Activated T-helper 1 cell treated with Interleukin-2 at 50 U/mL for 16 hours (primary cell): ENCODE measurements at places on chromosomes 16 and 17.

GRCh38 chr17:14080847-14081251 lies 11.5 kb downstream of the COX10 start:
- DNase-seq: no peak

DNA sequence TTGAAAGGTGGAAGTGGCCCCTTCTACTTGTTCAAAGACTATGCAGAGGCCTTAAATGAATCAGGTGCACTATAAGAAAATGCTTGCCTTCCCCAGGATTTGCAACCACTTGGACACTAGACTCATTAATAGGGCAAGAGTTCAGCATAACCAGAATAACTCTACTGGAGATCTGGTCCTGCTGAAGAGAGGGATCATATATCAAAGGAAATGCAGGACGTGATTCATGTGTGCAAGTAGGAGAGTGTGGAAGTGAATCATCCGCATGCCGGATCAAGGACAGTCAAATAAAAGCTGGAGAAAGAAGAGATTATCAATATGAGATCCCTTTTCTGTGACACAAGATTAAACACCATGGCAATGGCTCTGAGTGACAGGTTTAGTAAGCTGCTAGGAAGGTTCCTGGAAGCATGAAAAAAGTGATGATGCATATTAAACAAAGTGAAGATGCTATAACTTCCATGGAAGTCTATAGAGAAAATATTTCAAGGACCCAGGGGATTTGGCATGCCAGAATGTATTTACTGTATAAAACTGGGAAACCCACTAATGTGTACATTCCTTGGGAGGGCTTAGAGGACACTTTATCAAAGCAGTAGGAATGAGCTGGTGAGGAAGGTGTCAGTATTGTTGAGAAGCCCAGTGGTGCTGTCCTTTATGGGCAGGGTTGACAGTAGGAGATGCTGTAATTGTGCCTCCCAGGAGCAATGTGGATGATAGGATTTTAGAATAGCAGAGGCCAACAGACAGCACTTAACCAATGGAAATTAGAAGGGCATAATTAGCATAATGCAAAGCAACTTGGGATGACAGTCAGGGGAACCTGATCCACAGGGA lies 133.1 kb downstream of the ABCA8 start:
- no peak for DNase-seq

DNA sequence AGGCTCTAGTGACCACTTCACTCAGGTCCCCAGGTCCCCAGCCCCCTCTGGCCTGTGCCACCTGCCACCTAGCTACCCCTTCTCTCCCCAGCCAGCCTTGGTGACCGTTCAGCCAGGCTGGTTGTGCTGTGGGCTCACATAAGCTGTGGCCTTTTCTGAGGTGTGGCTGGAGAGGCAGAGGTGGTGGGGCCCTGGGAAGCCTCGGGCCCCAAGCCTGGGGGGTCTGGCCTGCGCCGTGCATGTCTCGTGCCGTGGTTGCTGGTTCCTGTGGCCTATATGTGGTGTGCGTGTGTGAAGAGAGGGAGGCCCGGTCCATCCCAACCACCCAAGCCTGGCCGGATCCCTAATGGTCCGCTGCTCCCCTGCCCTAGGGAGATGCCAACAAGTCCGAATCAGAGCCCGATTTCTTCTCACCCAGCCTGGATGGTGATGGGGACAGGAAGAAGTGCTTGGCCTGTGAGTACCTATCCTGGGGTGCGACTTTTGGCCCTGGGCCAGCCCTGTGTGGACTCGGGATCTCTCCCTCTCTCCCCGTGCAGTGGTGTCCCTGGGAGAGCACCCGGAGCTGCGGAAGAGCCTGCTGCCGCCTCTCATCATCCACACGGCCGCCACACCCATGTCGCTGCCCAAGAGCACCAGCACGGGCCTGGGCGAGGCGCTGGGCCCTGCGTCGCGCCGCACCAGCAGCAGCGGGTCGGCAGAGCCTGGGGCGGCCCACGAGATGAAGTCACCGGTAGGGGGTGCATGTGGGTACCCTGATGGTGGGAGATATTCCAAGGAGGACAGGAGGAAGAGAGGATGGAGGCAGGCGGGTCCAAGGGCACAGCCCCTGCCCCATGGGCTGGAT lies 35.9 kb downstream of the CACNA1G start:
- DNase-seq: no peak

DNA sequence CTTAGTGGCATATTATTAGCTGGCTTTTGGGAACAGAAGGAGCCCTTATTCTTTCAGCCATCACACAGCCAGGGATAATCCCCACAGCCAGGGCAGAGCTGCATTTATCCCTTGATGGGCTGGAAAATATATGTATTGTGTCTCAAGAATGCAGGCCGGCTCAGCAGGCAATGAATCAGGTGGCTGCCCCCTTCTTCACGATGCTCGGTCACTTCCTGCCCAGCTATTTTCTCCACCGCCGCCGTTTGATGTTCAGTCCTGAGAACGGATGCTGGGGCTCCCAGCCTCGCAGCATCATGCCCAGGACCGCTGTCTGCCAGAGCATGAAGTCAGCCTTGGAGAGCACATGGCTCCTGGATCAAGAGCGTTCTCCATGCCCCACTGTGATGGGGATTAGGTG lies 4.3 kb upstream of the MYH3 start:
- DNase-seq: no peak

DNA sequence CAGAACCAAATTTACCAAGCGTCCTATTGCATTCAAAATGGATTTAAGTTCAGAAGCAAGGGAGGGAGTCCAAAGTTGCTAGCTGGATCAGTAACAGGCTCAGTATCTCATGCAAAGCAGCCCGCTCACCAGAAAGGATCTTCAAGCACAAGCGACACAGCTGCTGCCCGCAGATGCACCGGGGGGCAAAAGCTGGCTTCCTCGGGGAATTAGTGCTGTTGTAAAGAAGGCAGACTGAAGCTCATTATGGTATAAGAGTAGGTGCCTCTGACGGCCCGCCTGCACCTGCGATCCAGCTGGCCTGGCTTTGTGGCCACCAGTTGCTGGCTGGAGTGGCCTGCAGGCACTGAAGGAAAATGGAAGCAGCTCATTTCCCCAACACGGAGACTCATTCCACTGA lies 128.4 kb upstream of the RCVRN start:
- no peak for DNase-seq

GRCh38 chr16:46812781-46813540 lies 18.0 kb downstream of the C16orf87 start:
- no peak for DNase-seq

GRCh38 chr17:65942592-65942991 lies 249.3 kb downstream of the CEP112 start:
- DNase-seq: no peak

DNA sequence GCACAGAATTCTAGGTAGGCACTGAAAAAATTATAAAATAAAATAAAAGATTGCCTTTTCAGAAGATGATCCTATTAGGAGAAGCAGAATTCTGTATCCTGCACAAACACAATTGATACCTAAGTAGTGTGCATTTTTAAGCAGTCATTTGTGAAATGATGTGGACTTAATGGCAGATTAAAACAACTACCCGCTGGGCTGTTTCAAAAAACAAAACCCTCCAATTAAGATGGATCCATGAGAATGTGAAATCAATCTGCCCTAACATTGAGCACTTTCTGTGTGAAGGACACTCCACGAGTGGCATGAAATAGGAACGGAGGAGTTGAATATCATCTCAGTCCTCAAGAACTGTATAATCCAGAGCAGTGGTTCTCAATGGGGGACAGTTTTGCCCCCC lies 1012.8 kb upstream of the EEF2KMT start:
- no peak for DNase-seq
